ENCODE measurements at places on chromosomes 11 and 22. TPM values are rescaled to one million over a fixed set of nuclear protein-coding genes. Genes with fewer than 3 reads are reported as not detected.

Gene AMPD3
- 9.2 TPM for total RNA-seq

Gene INS
- total RNA-seq = not detected

Gene UPK3A
- total RNA-seq = not detected

Gene SLC5A1
- not detected for total RNA-seq

Gene ZNRF3
- 0.23 TPM for total RNA-seq

Gene AAMDC
- 5.4 TPM for total RNA-seq

Gene OR10AG1
- total RNA-seq = not detected

Gene KCNE3
- 3.6 TPM for total RNA-seq

Gene LRRC75B
- 2.3 TPM for total RNA-seq

Gene C11orf91
- not detected for total RNA-seq

Gene SIK3
- 71.6 TPM for total RNA-seq

Gene CCDC15
- 3.8 TPM for total RNA-seq

Gene FEN1
- 14.2 TPM for total RNA-seq

Gene MS4A1
- 6.7 TPM for total RNA-seq

Gene UBQLNL
- total RNA-seq = 0.61 TPM

Gene OR2AT4
- total RNA-seq = not detected
